SK-N-SH (cell line): ENCODE measurements at places on chromosomes 7 and 10. TPM values are rescaled to one million over a fixed set of nuclear protein-coding genes. Genes with fewer than 3 reads are reported as not detected.

- peak; percentile 34 for DNase-seq
Measured at GRCh38 chr10:71344993-71345480, 26.0 kb downstream of the SLC29A3 start.

DNA sequence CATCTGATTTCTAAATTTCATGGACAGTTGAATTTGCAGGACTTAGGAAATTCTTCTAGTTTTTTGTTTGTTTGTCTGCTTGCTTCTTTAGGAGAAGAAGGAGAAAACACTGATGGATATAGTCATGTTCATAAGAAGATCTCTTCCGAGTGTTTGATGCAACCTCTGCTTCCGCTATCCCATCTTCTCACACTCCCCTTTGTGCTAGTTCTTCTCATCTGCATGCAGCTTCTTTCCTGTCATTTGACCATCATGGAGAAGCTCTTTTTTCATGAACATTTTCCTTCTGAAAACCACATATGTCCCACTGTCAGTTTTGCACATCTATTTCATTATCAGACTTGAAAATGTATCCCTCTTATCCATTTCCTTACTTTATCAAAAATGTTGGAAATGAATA lies 346.9 kb upstream of the PRKCQ start:
- DNase-seq, result no peak

GRCh38 chr7:116024826-116025809 lies 5.4 kb downstream of the TFEC start:
- DNase-seq, result no peak

GRCh38 chr10:130222381-130222780 lies 86.2 kb downstream of the GLRX3 start:
- DNase-seq, result no peak

GRCh38 chr10:132033632-132034031 lies 32.1 kb upstream of the JAKMIP3 start:
- no peak for DNase-seq

GRCh38 chr10:27611236-27611635 lies 107.1 kb downstream of the RAB18 start:
- DNase-seq, result no peak

GRCh38 chr7:14628516-14628915 lies 274.0 kb downstream of the DGKB start:
- no peak for DNase-seq

DNA sequence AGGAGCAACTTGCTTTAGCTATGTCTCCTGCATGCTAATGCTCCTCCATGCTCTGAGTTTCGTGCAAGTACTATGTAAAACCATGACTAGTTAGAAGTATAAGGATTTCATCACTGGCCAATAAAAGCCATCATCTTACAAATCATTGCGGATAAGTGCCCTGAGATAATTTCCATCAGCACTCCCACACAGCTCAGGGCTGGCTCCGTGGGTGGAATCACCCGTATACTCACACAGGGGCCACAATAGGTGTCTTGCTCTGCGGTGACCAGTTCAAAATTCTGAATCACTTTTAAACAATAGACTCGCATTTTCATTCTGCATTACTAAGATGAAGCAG lies 227.4 kb downstream of the PARD3 start:
- no peak for DNase-seq

GRCh38 chr10:126199221-126199998 lies 188.9 kb downstream of the ADAM12 start:
- DNase-seq, result no peak

GRCh38 chr7:144835155-144835611 lies 670 bp downstream of the TPK1 start:
- peak; percentile 65 for DNase-seq

The OPN1SW gene
- polyA plus RNA-seq, result 0.05 TPM in 1 of 2 replicates, not detected in the other
